Forelimb muscle (tissue), 1 donor: ENCODE measurements at places on chromosomes 3 and 15. TPM values are rescaled to one million over a fixed set of nuclear protein-coding genes. Genes with fewer than 3 reads are reported as not detected.

DNA sequence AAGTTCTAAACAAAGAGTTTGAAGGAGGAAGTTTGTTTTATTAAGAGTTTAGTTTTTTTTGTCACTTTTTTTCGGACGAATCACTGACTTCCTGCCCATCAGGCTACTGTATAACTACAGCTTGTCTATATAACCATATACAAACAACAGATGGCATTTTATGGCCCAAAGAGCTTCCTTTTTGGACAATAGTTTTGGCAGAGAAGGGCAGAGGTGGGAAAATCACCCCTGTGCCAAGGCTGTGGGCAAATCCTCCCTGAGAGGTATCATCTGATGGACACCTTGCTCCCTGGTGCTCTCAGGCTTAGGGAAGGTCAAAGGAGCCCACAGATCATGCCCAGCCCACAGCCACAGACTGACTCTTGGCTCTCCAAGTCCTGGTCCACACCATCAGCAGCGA is 113.4 kb downstream of the OXNAD1 start:
- no peak for DNase-seq

- DNase-seq: no peak
These were observed 588.7 kb upstream of the CBLB start for GRCh38 chr3:106457281-106458180.

DNA sequence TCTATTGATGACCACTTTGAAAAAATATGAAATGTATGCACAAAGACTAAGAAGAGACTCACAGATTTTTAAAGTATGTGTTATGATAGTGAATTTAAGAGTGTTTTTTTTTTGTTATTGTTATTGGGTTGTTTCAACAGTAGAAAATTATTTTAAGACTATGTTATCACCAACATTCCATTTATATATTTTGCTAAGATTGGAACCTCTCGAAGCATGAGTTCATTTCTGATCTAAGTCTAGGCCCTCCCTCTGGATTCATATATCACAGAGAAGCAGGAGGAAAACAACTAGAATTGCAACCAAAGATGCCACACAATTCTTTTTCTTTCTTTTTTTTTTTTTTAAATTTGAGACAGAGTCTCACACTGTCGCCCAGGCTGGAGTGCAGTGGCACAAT is 46.8 kb downstream of the ITGB5 start:
- DNase-seq: no peak

DNA sequence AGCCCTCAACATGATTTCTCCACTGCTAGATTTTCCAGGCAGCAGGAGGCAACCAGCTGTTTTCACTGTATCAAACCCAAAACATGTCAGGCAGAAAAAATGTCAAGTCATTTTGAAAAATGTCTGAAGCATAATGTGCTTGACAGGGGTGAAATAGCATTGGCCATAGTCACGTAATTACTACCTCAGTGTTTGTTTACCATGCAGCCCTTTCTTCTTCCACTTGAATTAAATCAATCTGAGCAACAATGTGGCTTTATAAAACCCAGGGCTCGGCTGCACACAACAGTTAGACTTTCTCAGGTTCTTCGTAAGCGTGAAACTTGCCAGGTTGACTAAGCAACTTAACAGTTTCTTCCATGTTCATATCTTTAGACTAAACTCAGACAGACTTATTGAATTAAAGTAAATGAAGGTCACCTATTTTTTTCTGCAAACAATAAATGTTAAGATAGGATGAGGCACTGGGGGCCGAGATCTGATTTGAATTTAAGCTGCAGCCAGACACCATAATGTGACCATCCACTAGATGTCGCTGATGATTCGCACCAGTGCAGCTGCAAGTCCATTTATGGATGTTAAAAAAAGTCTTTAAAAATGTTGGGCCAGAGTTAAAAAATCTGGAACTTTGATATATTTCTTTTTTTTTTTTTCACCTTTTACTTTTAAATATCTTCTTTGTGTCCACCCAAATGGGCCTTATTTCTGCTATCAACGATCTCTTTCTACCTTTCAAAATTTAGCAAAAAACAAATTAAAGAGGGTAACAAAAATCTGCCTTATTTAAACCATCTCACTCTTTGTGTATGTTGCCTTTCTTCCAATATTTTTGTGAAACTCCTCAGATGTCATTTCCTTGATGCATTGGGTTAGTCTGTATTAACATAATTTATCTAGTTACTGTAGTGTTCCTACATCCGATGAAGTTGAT is 305.9 kb downstream of the CACNA2D3 start:
- peak; percentile 75 for DNase-seq

DNA sequence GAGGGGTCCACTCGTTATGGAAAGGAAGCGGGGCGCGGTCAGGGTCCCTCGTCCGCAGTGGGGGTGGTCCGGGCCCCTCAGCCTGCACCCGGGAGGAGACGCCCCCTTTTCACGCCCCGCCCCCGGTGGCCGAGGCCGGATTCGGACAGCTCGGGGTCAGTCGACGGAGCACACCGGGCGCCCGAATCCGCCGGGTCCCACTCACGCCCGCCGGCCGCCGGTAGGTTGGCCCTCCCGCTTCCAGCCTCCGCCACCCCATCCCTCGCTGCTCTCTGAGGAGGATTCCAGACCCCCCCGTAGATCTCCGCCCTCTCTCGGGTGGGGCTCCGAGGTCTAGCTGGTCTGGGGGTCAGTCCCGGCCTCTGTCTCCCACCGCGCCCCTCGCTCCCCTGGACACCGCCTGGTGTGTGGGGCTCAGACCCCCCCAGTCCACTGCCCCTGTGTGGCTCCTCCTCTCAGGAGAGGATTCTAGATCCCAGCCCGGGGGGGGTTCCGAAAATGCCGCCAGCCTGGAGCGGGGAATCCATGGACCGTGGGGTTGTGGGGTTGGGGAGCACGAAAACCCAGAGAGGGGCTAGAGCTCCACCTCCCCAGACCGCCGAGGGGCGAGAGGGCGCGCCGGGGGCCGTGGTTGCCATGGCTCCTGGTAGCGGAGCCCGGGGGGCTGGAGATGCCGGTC is 725 bp downstream of the CHL1 start:
- DNase-seq: no peak

DNA sequence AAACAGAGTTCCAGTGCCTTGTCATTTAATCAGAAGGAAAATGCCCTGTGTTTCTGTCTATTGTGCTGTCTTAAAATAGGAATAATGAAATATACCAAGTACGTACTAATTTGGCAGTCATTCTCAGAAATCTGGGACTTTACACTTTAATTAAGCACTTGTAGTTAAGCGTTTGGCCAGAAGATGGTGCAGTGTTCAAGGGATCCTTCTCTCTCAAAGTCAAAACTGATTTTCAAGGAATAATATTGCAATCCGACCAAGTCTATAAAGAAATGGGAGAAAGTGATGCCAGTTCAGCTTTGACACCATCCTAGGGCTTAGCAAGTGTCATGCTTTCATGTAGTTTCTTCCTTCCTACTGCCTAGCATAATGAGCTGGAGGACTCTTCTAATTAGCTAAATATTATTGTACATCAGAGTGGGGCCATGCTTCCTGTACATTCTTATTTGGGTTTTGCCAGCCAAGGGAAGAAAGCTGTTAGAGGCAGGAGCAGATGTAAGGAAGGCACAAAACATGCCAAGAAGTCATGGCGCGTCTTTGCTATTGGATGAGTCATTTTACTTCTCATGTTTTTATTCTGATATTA is 64.8 kb downstream of the SAMMSON start:
- DNase-seq: no peak

DNA sequence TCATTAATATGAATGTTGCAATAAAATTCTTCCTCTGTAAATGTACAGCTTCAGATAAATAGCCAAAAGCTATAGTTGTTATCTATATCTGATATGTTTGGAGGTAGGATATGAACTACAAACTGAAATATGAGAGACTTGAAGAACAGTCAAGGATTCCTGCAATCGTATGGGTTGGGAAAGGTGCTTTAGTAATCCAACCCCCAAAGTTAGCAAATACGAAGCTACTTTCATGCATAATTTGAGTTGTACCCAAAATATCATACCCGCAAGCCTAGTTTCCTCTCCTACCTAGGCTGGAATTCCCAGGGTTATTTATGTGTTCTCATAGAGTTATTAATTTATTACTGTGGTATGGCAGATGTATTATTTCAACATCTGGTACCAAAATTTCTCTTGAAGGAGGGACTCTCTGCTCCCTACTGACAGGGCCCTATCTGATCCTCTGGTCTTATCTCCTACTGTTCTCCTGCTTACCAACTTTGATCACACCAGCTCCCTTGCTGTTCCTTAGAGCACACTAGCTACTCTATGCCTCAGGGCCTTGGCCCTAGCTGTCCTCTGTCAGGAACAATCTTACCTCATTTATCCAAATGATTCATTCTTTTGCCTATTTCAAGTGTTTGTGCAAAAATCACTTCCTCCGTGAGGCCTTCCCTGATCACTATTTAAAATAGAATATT is 140.4 kb upstream of the CCDC54 start:
- DNase-seq: no peak

GRCh38 chr15:85490856-85491255 is 110.5 kb downstream of the AKAP13 start:
- DNase-seq: no peak

DNA sequence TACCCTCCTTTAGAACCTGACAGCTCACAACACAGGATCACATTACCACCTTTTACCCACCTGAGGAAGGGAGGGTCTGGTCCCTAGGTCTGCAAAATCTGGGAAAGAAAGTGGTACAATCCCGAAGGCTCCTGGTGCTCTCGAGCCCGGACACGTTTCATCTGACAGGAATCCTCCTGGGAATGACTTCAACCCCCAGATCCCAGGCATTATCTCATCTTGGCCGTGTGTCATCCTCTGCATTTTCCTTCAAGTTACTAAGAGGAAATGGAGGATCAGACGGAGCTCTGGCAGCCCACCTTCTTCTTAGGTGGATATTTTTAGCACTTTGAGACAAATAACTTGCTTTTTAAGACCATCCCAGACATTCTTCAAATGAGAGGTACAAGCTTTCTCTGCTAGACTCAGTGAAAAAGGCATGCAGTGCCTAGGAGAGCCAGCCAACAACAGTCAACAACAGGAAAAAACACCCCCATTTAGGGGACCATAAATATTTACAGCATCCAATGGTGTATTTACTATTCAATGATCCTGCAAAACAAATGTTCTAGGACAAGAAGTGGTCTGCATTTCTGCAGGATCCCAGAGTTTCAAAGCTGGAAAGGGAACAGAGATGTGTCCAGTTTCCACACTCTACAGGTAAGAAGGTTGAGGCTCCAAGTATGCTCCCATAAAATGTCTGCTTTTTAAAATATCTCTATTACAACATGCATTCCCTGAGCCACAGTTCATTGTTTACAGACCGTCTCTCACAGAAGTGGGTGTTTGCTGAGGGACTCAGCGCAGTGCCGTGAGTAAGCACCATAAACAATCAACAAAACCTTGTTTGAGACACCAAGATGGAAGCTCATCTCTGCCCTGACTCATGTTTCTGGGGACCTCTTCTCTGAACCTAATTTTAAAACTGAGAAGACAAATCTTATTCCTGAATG is 38.3 kb upstream of the ARHGEF3 start:
- no peak for DNase-seq

- no peak for DNase-seq
These were observed 41.9 kb downstream of the CCDC12 start for GRCh38 chr3:46934498-46935167.

DNA sequence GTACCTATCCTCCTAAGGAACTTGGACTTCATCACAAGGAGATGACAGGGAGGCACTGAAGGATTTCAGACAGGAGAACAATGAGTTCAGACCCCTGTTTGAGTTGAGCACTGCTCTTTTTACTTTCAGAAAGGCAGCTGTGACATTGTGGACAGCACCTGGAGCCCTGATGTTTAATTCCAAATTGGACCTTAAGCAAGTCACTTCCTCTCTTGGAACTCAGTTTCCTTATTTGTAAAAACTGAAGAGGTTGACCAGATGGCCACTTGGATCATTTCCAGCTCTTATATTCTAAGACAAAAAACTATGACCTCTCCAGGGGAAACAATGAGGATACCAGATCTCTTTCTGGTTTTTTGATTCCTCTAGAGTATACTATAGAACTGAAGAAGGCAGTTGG is 34.1 kb upstream of the SMAD3 start:
- DNase-seq: no peak

DNA sequence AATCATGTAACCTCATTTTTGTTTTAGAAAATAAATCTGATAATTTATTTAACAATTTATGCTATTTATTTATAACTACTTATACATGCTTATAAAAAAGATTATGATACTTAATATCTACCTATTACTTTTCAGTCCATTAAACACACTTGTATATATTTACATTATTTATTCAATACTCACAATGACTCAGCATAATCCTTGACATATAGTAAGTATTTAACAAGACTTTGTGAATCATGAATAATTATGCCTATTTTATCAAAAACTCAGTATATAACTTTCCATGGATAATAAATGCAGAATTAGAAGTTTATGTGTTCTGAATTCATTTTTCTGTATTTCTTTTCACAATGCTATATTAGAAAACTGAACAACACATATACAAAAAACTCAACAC is 266.0 kb upstream of the STAC start:
- no peak for DNase-seq

GRCh38 chr15:80996247-80996646 is 4.5 kb upstream of the TLNRD1 start:
- DNase-seq: no peak

DNA sequence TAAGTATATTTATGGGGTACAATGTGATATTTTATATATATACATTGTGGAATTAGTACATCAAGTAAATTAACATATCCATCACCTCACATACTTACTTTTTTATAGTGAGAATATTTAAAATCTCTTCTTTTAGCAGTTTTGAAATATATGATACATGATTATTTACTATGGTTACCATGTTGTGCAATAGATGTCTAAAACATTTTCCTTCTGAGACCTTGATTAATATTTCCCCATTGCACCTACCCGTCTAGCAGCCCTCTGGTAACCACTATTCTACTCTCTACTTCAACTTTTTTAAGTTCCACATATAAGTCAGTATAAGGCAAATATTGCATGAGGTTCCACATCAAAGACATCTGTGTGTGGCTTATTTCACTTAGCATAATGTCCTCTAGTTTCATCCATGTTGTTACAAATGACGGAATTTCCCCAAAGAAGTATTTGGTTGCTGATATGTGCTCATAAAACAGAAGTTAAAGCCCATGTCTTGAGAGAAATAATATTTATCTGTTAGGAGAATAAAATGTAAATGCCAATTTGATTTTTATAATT is 29.6 kb upstream of the NFKBIZ start:
- no peak for DNase-seq

The CHRNA7 gene
- polyA plus RNA-seq: 2.5 TPM

The LSMEM2 gene
- polyA plus RNA-seq: 41.6 TPM

The MRAS gene
- polyA plus RNA-seq: 69.6 TPM

The PLCL2 gene
- polyA plus RNA-seq: 13.7 TPM

The TICRR gene
- 4.1 TPM for polyA plus RNA-seq
